ENCODE measurements at places on chromosomes 5 and 9. TPM values are rescaled to one million over a fixed set of nuclear protein-coding genes. Genes with fewer than 3 reads are reported as not detected.

- peak overlapping the region; percentile 66 for H3K4me3 ChIP-seq
- no peak for DNase-seq
- H3K27ac ChIP-seq: no peak overlapping the region
- H3K36me3 ChIP-seq: no peaks in the 10 kb centered on the region
- peaks cover 24% of the 10 kb centered on the region for H3K27me3 ChIP-seq
- H3K4me1 ChIP-seq: peaks cover 7% of the 10 kb centered on the region
These were observed 60.1 kb downstream of the MAT2B start for GRCh38 chr5:163565492-163565891.

GRCh38 chr5:16975950-16976624, 40.0 kb upstream of the MYO10 start:
- no peaks in the 10 kb centered on the region for H3K4me1 ChIP-seq
- H3K4me3 ChIP-seq: no peak overlapping the region
- H3K27ac ChIP-seq: no peak overlapping the region
- H3K36me3 ChIP-seq: no peaks in the 10 kb centered on the region

GRCh38 chr9:34400275-34400674, 23.6 kb upstream of the MYORG start:
- no peaks in the 10 kb centered on the region for H3K4me1 ChIP-seq
- H3K36me3 ChIP-seq: peaks cover 30% of the 10 kb centered on the region
- no peak overlapping the region for H3K27ac ChIP-seq
- no peaks in the 10 kb centered on the region for H3K27me3 ChIP-seq
- no peak overlapping the region for H3K4me3 ChIP-seq

Gene KCNIP1
- total RNA-seq: 5.7 TPM

DNA sequence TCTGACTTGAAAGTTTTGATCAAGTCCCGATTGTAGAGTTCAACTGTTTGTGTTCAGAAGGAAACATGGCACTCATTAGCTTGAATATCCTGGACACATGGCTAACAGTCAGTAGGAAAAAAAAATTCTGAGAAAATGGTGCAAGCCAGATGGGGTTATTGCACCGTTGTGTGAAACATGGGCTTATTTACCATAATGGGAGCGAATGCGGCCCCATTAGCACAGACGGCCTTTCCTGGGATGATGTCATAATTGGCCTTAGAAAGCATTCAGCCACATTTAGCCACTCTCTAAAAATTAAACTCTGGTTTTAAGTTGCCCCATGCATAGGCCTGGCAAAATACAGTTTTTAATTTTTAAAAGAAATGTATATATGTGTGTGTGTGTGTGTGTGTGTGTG, 112.1 kb downstream of the IRX2 start:
- no peak overlapping the region for H3K27ac ChIP-seq
- DNase-seq: no peak
- H3K4me1 ChIP-seq: no peaks in the 10 kb centered on the region

Gene DOLK
- total RNA-seq: 13.2 TPM

- peak overlapping the region; percentile 82 for H3K27ac ChIP-seq
- DNase-seq: no peak
- H3K27me3 ChIP-seq: no peaks in the 10 kb centered on the region
- no peak overlapping the region for H3K4me3 ChIP-seq
These were observed 17.6 kb upstream of the ADAM19 start for GRCh38 chr5:157593052-157593757.

Gene KLF4
- 63.8 TPM for total RNA-seq

Gene SV2C
- total RNA-seq: 0.06 TPM

- peak overlapping the region; percentile 45 for H3K27ac ChIP-seq
- DNase-seq: no peak
- H3K4me3 ChIP-seq: peak overlapping the region; percentile 52
- no peaks in the 10 kb centered on the region for H3K36me3 ChIP-seq
- no peaks in the 10 kb centered on the region for H3K27me3 ChIP-seq
These were observed 233.8 kb upstream of the TMEM161B start for GRCh38 chr5:88502179-88503040.

DNA sequence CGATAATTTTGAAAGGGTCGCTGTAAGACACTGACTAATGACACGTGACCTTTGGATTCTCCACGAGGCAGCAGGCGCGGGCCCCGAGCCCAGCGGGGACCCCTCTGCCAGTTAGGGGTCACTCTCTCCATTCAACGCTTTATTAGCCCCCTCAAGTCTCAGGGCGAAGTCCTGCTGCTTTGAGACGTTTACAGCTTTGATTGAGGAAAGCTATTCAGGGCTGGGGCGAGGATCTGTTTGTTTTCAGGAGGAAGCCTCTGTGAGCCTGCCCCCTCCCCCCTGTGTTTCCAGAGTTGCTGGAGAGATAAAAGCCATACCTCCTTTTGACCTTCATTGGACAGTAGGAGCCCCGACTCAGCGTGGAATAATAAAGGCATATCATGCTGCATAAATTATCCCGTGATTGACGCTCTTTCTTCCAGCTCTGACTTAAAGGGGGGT, 31.4 kb upstream of the MSX2 start:
- DNase-seq: no peak
- peaks cover 9% of the 10 kb centered on the region for H3K4me1 ChIP-seq
- no peak overlapping the region for H3K27ac ChIP-seq
- H3K4me3 ChIP-seq: no peak overlapping the region
- no peaks in the 10 kb centered on the region for H3K36me3 ChIP-seq
- peaks cover 83% of the 10 kb centered on the region for H3K27me3 ChIP-seq

GRCh38 chr5:134289509-134290113, 63.7 kb upstream of the PPP2CA start:
- no peak for DNase-seq
- H3K27ac ChIP-seq: no peak overlapping the region
- H3K36me3 ChIP-seq: no peaks in the 10 kb centered on the region
- no peaks in the 10 kb centered on the region for H3K4me1 ChIP-seq

DNA sequence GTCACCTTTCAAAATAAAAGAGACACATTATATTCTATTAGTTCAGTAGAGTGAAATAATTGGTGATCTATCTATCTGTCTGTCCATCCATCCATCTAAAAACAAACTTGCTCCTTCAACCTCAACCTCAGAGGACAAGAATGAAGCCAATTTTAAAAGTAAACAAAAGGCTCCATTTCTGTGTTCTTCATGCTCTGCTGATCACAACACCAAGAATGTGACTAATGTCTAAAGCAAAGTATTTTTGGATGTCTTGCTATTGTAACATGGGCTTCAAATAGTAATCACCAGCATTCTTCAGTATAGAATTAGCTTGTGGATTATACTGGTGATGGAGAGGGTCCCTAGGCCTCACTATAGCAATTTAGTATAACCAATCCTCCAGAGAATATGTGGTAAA, 1304.4 kb downstream of the MAT2B start:
- DNase-seq: no peak
- no peak overlapping the region for H3K27ac ChIP-seq
- H3K27me3 ChIP-seq: no peaks in the 10 kb centered on the region

GRCh38 chr9:112503170-112503569, 16.5 kb downstream of the KIAA1958 start:
- H3K27me3 ChIP-seq: no peaks in the 10 kb centered on the region
- H3K27ac ChIP-seq: no peak overlapping the region
- no peak for DNase-seq
- no peak overlapping the region for H3K4me3 ChIP-seq
- H3K4me1 ChIP-seq: no peaks in the 10 kb centered on the region
- H3K36me3 ChIP-seq: no peaks in the 10 kb centered on the region

GRCh38 chr9:127336506-127337352, 60.2 kb upstream of the SLC2A8 start:
- H3K4me3 ChIP-seq: no peak overlapping the region
- DNase-seq: no peak
- H3K27ac ChIP-seq: peak overlapping the region; percentile 53
- H3K36me3 ChIP-seq: no peaks in the 10 kb centered on the region

- no peak for DNase-seq
- no peaks in the 10 kb centered on the region for H3K27me3 ChIP-seq
- no peaks in the 10 kb centered on the region for H3K4me1 ChIP-seq
- no peak overlapping the region for H3K4me3 ChIP-seq
- H3K36me3 ChIP-seq: no peaks in the 10 kb centered on the region
These were observed 129.6 kb upstream of the HMHB1 start for GRCh38 chr5:143682246-143682905.
